Ammon's horn (tissue), 1 donor: ENCODE measurements at places on chromosomes 5 and 9.

DNA sequence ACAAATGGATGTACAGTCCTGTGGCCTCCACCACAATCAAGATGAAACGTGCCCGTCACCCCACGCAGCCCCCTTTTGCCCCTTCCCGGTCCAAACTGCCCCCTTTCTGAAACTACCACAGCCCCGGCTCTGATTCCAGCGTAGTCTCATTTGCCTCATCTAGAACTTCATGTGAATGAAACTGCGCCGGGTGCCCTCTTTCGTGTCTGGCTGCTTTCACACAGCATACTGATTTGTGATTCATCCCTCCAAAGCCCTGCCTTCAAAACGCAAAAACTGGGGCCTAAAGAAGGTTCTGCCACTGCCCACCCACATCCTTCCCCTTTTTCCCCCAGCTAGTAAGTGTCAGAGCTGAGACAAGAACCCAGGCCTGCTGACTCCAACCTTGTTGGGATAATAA lies 31.5 kb upstream of the NCS1 start:
- peak; percentile 56 for DNase-seq

DNA sequence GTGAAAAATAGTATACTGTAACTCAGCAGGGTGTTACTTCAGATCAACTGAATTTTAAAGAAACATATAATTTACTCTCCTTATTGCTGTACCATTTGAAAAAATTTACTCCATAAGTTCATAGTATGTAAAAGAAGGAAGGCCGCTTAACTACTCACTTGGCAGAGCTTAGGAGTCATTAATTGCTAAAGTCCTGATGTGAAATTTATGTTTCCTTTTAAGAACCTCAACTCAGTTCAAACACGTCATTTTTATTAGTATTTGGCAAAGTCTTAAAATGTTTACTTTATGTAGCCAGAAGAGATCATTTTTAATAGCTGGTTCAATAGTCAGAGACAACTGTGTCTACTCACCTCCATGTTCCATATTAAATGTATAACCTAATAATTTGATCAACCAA lies 268.6 kb downstream of the CDH10 start:
- DNase-seq, result no peak

GRCh38 chr9:727767-728166 lies 113.7 kb upstream of the DMRT1 start:
- DNase-seq, result no peak

- DNase-seq, result peak; percentile 73
Observed at GRCh38 chr9:33778700-33779351, 16.5 kb upstream of the PRSS3 start.

DNA sequence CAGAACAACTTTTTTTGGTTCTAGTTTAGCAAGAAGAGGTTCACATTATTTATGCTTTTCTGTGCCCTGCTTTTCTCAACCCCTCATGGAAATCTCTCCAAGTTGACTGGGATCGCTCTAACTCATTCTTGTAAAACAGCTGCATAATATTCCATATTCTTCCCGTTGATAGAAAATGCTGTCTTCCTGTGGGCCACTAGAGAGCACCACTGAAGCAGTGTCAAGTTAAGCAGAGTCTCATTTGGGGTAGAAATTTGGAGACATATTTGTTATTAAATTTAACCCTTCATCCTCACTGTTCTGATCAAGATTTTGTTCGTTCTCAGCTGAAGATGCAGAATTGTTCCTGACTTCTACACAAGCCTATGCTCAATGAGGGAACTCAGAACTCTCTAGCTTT lies 140.1 kb downstream of the CEMIP2 start:
- DNase-seq, result no peak

DNA sequence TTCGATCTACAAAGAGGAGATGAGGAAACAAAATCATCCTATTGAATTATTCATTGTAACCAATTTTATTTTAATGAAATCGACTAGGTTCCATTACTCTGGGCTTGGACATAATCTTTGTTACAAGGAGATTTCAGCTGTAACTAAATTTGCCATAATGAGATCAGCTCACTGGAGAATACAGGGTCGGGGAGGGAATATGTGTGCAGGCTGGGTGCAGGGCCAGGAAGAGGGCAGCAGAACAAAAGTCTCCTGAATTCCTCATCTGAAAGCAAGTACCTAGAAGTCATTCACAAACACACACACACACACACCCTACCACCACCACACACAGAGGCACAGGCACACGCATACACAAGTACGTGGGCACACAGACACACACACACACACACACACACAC lies 151.2 kb downstream of the PAPPA start:
- no peak for DNase-seq

DNA sequence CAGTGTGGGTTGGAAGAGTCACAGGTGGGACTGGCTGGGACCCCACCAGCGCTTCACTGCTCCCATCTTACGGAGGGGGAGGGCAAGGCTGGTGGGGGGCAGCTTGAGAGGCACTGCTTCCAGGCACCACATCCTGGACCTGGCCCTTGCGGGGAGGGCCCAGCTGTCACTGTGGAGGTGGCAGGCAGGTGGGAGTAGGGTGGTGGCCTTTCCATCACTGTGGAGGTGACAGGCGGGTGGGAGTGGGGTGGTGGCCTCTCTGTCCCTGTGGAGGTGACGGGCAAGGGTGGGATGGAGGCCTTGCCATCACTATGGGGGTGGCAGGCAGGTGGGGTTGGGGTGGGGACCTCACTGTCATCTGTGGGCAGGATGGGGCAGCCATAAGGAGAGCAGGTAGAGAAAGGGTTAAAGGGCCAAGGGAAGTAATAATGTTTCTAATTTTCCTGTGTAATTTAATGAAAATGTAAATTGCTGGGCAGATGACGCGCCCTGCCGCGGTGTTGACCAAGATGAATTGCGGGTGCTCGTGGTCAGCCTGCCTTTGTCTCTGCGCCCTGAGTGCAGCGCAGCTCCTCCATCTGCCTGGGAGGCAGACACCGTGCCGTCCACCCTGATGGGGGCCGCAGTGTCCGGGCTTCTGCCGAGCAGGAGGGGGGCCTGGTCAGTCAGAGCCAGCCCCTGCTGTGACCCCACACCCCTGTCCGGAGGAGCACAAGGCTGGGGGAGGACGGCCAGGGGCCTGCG lies 20.8 kb downstream of the RXRA start:
- DNase-seq, result no peak
